Right lung (tissue), 10 donors: ENCODE measurements at places on chromosomes 1 and 21. TPM values are rescaled to one million over a fixed set of nuclear protein-coding genes. Genes with fewer than 3 reads are reported as not detected.

The CASQ1 gene
- polyA plus RNA-seq, result 1.6 TPM

The RNU1-1 gene
- not detected for polyA plus RNA-seq

The PRMT2 gene
- 140 TPM for polyA plus RNA-seq

The GPR37L1 gene
- 0.06 TPM for polyA plus RNA-seq
